NCI-H446 (cell line): ENCODE measurements at places on chromosomes 2 and 18.
A peak's percentile ranks its signal among the peaks of the same experiment; 100 is the strongest.

DNA sequence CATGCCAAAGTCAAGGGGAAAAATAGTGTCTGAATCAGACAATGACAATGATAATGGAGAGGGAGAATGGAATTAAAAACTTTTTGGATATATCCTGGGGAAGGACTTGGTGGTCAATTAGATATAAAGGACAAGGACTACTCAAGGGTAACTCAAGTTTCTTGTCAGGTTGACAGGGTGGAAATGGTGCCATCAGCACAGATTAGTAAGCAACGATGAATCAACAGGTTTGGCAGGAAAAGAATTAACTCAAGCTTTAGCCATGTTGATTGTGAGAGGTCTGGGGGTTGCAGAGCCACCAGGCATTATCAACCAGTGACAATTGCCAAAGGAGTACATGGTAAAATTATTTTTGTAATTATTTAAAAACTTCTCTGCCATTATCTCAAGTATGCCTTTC lies 35.8 kb upstream of the SPATS2L start:
- DNase-seq: no peak

- no peak for DNase-seq
Observed at GRCh38 chr2:62313449-62314227, 117.7 kb downstream of the B3GNT2 start.

- DNase-seq: no peak
Observed at GRCh38 chr2:55012672-55013484, 37.4 kb downstream of the RTN4 start.

DNA sequence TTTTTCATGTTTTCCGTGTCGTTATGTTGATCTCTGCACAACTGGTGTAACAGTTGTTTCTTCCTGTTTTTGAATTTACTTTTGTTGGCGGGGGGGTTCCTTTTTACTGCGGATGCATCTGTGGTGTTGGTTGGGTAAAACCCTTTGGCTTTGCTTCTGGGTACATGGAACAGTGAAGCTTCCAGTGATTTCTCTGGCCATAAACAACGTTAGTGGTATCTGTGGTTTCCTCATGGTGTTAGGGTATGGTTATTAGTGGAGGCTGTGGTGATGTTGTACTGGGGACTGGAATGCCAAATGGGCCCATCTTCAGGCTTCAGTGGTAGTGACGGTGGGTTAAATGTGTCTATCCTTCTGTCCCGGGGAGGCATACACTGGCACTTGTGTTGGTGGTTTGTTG lies 285.4 kb upstream of the ZNF804A start:
- no peak for DNase-seq

- peak; percentile 51 for DNase-seq
Observed at GRCh38 chr2:109162999-109163398, 34.0 kb downstream of the SH3RF3 start.

GRCh38 chr18:67363694-67364093 lies 152.8 kb downstream of the DSEL start:
- no peak for DNase-seq

- DNase-seq: no peak
Observed at GRCh38 chr18:5998907-5999306, 103.6 kb upstream of the TMEM200C start.

DNA sequence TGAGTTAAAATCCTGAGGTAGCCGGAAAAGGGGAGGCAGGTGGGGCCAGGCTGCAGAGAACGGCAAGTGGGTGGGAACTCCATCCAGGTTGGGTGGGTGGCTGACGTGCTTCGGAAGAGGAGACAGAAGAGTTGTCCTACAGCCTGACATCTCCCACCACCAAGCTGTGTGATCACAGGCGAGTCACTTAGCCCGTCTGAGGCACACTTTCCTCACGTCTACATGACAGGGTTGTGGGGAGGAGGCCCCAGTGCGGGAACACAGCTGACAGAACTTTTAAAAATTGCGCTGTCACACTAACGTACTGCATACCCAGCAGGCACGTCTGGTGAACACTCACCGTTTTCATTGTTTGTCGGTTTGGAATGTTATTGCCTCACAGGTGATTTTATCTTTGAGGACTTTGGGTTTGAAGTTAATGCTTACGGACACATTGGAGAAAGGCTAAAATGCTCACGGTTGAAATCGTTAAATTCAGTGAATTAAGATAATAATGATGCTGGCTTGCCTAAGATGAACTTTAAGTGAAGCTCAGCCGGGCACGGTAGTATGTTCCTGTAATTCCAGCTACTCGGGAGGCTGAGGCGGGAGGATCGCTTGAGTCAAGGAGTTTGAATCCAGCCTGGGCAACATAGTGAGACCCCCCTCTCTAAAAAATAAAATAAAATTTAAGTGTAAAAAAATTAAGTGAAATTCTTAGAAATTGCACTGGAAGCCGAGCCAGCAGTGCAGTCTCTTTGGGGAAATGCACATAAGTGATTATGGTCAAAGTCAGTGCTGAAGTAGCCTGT lies 8.9 kb downstream of the EMILIN2 start:
- no peak for DNase-seq

GRCh38 chr2:99819766-99820165 lies 322.6 kb downstream of the AFF3 start:
- DNase-seq: peak; percentile 15

GRCh38 chr2:119545754-119546446 lies 1.7 kb downstream of the CFAP221 start:
- DNase-seq: no peak

DNA sequence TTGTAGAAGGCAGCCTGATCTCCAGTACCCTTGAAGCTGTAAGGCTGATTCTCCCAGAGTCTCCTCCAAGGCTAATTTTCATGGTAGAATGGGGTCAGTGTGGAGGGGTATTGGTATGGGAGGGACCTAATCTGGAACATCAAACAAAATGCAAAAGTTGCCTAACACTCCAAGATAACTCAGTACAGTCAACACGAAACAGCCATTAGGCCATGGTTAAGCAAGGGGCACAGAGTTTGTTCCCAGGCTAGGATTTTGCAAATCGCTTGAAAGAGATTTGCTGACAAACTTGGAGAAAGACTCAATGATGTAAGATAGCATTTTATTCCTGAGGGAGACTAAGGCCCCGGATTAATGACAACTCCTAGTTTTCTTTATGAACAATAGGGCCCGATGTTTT lies 5.4 kb downstream of the PID1 start:
- DNase-seq: no peak

DNA sequence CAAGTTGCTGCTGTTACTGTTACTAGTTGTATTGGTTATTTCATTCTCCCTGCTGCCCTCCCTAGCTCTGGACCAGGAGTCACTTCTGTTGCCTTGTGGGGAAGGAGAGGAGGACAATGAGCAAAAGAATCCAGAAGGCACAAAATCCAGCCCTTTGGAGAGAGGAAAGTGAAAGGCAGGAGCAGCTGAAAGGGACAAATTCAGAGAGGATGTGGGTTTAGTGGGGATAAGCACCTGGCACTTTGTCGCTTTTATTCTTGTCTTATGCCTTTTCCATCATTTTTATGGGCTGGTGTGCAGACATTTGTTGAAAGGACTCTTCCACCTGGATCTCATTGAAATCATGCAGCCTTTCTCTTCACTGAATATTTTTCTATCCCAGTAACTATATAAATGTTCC lies 24.3 kb upstream of the LTBP1 start:
- no peak for DNase-seq

GRCh38 chr18:8786483-8787370 lies 81.4 kb downstream of the MTCL1 start:
- no peak for DNase-seq

GRCh38 chr2:85913884-85914881 lies 25.4 kb upstream of the ST3GAL5 start:
- DNase-seq: no peak

DNA sequence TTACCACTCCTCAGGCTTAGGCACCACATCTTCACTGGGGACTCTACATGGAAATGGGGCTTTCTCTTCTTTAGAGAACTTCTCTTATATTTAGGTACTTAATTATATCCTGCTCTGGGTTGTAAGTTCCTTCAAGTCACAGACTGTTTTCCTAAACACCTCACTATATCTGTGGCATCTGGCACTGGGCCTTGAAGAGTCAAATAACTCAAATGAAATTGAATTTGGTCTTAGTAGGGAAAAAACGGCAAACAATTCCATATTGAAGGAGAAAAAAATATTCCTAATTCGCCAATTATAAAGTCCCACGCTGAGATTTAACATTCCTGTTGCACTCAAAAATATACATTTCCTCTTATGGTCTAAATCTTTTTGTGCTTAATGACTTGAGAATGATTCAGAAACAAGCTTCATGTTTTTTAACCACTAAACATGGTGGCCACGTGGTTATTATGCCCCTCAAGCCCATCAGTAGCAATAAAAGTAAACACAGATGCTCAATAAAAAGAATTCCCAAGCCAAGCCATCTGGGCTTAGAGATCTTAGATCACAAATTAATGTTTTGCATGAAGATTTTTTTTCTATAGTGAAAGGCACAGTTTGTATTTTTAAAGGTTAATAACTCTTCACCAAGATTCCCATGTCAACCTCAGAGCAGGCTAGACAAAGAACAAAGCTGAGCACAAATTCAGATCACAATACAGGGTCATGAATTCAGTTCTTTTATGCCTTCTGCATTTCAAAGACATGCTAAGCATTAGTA lies 105.5 kb upstream of the SYT4 start:
- peak; percentile 24 for DNase-seq

- no peak for DNase-seq
Observed at GRCh38 chr2:73111073-73112025, 1.4 kb downstream of the RAB11FIP5 start.

DNA sequence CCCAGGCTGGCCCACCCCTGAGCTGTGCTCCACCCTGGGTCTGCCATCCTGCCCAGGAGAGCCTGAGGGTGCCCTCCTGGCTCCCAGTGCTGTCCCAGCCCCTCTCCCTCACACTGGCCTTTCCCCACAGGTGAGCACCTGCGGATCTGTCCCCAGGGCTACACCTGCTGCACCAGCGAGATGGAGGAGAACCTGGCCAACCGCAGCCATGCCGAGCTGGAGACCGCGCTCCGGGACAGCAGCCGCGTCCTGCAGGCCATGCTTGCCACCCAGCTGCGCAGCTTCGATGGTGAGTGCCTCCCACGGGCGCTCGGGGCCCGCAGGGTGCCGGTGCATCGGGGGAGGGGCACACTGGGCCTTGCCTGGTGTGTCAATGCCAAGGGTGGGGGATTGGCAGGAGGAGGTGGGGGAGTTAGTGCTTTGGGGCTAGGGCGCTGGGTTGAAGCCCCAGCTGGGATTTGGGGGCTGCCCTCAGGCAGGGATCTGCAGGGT lies 23.5 kb downstream of the GPC1 start:
- DNase-seq: no peak

- DNase-seq: no peak
Observed at GRCh38 chr18:44654573-44654972, 26.1 kb upstream of the SETBP1 start.

DNA sequence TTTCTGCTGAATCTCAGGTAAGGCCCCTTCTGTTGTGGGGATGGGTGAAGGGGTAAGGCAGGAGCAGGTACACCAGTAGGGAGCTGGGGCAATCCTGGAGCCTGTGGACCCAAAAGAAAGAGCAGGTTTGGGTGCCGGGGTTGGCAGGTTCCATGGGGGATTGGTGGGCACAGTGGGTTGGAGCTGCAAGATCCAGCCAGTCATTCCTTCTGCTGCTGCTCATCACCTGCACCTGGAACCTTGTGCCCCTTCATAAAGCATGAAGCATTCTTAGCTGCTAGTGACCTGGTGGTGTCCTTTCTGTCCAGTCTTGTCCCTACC lies 24.9 kb downstream of the FHOD3 start:
- DNase-seq: no peak

GRCh38 chr2:19020144-19021099 lies 338.0 kb downstream of the OSR1 start:
- no peak for DNase-seq

DNA sequence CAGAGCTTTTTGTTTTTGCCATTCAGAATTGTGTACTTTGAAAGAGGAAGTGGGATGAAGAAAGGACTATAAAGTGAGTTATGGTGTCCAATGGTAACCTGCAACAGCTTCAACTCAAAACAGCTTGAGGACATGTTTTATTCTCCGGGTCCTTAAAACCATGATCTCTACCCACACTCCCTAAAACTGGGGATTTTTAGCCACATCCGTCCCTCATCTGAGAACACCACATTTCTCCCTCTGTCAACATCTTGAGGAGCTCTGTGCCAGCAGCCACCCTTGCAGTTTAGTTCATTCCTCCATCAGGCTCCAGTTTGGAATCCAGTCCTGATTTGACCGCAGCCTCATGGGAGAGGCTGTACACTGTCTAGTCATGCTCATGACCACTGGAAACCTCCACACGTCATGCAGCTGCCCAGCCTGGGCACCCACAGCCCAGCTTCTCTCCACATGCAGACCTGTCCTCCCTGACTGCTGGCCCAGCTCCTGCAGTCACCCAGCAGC lies 62.6 kb downstream of the C18orf63 start:
- DNase-seq: no peak

DNA sequence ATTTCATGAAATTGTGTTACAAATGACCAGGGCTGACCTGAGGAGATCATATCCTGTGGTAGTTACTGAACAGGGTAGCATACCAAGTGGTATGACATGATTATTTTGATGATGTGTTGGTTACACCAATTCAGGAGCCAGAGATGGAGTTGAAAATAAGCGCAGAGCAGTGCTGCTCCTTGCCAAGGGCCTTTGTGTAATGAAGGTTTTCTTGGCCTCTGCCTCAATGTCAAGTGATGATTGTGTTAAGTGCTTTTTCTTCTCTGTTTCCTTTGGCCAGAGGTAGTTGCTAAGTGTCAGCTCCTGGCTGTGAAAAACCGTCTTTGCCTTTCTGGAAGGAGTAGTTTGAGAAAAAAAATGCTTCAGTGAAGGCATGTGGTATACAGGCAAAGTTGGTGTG lies 131.2 kb downstream of the CERS6 start:
- peak; percentile 20 for DNase-seq

- peak; percentile 53 for DNase-seq
Observed at GRCh38 chr2:236512902-236513435, 56.7 kb upstream of the ACKR3 start.

GRCh38 chr18:58156516-58156915 lies 112.5 kb downstream of the NEDD4L start:
- DNase-seq: no peak

GRCh38 chr2:176592216-176592615 lies 323.0 kb downstream of the MTX2 start:
- DNase-seq: no peak

- no peak for DNase-seq
Observed at GRCh38 chr2:180416627-180417026, 409.5 kb upstream of the CWC22 start.

DNA sequence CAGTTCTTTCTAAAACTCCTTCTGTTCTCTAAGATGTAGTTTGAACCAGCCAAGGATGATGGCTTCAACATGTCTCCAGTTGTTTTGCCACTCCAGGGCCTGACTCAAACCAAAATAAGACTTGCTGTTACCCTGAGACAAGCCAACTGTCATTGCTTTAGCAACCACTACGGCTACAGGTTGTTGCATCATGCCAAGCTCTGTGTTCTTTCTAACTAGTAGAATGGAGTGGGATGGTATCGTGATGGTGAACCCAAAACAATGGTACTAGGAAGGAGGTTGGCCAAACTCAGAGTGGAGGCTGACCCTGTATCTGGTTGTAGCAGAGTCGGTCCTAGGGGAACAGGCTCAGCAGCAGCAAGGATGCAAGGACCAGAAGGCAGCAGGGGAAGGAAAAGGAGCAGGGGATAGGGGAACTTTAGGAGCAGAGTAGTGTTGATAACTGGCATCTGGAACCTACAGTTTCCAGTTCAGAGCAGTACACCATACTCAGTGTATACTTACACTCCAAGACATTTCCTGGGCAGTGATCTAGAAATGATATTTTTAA lies 51.6 kb downstream of the PDK1 start:
- no peak for DNase-seq

- DNase-seq: no peak
Observed at GRCh38 chr18:24502667-24503523, 42.5 kb downstream of the HRH4 start.

- DNase-seq: no peak
Observed at GRCh38 chr2:233917116-233917515, at the start of gene TRPM8. TRPM8 (plus strand) TSS chr2:233917373; CDS start chr2:233926538, 9,165 bp downstream.

- no peak for DNase-seq
Observed at GRCh38 chr18:9575558-9575957, 38.8 kb downstream of the PPP4R1 start.
